ENCODE measurements at places on chromosomes 1 and 21.
A peak's percentile ranks its signal among the peaks of the same experiment; 100 is the strongest.

GRCh38 chr1:201282216-201282615 lies 1.1 kb upstream of the PKP1 start:
- no peak for DNase-seq

- peak; percentile 37 for DNase-seq
Observed at GRCh38 chr21:36980280-36981048, 14.0 kb upstream of the HLCS start.

DNA sequence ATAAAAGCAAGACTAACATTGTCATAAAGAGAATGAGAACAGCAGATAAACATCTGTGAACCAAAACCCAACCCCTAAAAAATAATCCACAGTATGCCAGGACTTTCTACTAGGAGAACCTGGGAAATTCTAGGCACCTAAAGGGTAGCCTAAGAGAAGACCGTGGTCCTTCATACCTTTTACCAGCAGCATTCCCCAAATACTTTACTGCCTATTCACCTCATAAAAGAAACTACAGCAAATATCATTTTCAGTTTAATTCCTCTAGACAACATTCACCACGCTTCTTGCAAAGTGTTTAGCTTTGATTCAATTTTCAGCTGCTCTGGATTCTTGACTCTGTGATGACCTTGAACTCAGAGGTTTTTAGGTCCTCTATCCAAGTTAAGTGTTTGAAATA lies 1180.7 kb upstream of the B3GALT2 start:
- peak; percentile 25 for DNase-seq

DNA sequence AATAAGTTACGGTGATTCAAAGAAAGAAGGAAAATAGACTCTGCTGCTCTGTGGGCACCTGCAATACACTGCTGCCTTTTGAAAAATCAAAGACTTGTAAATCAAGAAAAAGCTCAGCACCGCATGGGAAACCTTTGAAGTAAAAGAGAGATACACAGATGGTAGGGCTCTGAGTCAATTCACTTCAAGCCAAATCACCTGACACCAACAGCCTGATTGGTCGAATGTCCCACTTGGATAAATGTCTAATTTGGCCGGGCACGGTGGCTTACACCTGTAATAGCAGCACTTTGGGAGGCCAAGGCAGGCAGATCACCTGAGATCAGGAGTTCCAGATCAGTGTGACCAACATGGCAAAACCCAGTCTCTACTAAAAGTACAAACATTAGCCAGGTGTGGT lies 19.2 kb upstream of the RCAN3 start:
- no peak for DNase-seq

GRCh38 chr1:24540906-24541710 lies 14.8 kb upstream of the NCMAP start:
- DNase-seq: peak; percentile 49

GRCh38 chr1:22754106-22754768 lies 43.6 kb downstream of the EPHB2 start:
- peak; percentile 51 for DNase-seq

DNA sequence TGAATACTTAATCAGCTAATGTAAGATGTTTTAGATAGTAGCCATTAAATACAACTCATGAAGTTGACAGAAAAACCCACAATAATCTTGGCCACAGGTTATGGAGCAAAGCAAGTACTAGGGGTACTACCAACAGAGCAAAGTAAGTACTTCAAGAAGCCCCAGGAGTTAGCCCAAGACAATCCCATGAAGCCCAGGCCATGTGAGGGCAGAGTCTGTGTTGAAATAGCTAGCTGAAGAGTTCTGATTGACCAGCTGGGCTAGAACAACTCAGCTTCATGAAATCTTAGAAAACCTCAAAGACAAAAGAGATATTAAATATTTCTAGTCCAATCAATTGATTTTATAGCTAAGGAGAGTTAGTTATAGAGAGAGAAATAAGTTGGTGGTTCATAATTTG lies 212.9 kb upstream of the HOOK1 start:
- no peak for DNase-seq

GRCh38 chr1:172383536-172383935 lies 36.9 kb upstream of the C1orf105 start:
- peak; percentile 89 for DNase-seq

DNA sequence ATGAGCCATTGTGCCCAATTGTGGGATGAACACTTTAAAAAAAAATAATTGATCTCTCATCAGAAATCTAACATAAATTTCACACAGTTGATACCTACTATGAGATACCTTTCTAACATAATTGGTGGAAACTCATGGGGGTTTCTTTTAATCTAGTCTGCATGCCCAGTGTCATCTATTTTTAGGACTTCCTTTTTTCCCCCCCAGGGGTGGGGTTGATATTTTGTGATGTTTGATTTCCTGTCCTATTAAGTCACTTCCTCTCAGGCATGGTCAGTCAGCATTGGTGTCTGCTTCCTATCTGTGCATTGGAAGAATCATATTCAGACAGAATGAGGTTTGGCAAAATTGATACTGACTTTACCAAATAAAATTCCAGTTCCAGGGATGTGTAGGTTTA lies 21.5 kb downstream of the NFYC start:
- peak; percentile 48 for DNase-seq

- no peak for DNase-seq
Observed at GRCh38 chr1:205578780-205579571, 52.8 kb downstream of the ELK4 start.

DNA sequence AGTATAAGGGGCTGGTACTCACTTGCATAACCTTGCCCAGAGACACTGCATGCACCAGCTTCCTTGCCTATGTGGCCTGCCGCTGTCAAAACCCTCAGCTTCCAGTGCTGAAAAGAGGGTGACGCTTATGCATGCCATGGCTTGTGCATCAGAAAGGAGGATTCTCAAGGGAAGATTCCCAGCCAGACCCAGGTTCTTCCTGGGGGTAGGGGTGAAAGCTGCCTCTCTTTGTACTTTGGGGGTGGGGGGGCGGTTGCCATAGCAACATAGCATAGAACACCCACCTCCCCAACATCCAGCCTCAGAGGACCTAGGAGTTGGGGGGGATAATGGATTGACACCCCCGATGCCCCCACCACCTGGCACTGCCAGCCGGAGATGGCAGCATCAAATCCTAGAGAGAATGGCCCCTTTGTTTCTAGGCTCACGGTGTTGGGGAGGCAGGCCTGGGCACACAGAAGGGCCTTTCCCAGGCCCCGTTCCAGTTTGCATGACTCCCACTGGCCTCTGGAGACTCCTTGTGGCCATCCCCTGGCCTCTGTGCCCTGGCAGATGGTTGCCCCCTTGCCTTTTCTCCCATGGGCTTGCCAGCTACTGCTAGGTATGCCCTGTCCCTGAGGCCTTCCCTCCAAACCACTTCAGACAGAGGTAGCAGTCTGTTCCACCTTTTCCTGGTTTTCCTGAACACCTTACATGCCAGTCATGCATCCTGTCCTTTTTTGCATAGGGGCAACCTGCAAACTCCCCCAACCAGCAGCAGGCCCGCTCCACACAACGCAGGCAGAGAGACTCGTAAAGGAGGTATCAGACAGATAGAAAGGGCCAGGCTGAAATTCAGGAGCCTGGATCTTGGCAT lies 44.6 kb downstream of the RHBG start:
- DNase-seq: no peak

GRCh38 chr1:49323925-49324540 lies 547.3 kb upstream of the BEND5 start:
- no peak for DNase-seq

DNA sequence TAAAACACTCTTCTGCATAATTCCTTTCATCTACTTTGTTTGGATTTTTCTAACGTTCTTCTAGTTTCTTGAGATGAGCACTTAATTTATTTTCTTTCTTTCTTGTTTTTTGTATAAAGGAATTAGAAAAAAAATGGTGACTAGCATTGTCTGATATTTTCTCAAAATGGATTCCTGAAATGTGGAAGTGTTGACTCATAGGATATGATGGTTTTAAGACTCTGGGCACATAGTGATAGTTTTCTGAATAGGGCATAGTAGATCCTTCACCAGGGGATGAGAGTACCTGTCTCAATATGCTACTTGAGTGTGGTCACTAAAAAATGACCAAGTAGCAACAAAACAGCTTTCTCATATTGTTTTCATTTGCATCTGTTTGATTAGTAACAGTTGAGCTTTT lies 100.9 kb downstream of the PEX14 start:
- peak; percentile 83 for DNase-seq

- no peak for DNase-seq
Observed at GRCh38 chr1:32878183-32878582, 7.5 kb upstream of the FNDC5 start.

DNA sequence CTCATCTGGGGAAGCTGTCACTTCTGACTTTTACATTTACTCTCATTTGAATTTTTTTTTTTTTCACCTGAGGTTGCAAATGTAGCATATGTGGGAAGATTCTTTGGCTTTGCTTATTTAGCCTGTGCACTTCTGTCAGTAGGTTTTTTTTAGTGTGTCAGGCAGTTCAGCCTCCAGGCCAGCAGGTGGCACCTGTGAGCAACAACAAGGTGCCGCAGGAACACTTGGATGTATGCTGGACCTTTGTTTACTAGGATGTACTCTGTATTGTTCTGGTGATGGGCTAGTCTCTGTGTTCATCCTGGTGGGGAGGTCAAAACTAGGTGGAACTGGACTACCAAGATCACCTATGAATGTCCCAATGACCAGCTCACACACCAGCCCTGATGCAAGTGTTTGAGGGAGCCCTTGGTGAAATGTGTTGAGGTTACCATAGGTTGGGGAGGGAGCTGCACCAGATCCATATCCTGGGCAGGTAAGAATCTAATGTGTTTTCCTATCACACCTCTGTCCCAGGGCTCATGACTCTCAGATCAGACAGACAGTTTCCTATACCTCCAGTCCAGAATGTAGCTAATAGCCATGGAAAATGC lies 618.2 kb downstream of the BRINP3 start:
- peak; percentile 6 for DNase-seq

- DNase-seq: no peak
Observed at GRCh38 chr1:221241157-221241556, 361.9 kb downstream of the HLX start.

DNA sequence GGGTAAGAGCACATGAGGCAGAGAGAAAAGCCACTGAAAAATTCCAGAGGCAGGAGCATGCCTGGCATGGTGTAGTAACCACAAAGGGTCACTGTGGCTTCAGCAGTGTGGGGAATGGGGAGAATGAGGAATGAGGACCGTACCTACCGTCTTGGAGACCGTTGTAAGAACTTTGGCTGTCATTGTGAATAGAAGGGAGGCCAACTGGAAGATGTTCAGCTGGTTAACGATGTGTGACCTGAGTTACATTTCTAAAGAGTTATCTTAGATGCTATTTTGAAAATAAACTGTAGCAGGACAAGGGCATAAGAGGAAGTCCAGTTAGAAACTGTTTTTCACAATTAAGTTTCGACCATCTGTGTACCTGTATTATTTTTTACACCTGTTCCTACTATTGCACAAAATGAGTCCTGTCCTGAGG lies 365.5 kb upstream of the SGIP1 start:
- DNase-seq: no peak

GRCh38 chr1:7620196-7620595 lies 150.9 kb upstream of the VAMP3 start:
- DNase-seq: no peak

DNA sequence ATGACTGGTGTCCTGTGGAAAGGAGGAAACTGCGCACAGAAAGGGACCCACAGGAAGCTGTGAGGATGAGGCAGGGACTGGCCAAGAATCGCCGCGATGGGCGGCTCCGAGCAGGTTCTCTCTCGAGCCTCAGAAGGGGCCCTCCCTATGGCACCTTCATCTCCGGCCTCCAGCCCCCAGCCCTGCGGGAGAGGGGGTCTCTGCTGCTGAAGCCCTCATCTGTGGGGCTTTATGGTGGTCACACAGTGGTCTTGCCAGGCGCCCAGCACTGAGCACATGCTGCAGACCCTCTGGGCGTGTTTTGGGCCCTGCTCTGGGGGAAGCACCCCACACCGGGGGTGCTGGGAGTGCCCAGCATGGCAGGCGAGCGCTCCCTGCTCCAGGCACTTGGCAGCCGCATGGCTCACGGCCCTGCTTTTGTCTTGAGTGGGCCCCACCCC lies 86.6 kb upstream of the ACTRT2 start:
- no peak for DNase-seq

DNA sequence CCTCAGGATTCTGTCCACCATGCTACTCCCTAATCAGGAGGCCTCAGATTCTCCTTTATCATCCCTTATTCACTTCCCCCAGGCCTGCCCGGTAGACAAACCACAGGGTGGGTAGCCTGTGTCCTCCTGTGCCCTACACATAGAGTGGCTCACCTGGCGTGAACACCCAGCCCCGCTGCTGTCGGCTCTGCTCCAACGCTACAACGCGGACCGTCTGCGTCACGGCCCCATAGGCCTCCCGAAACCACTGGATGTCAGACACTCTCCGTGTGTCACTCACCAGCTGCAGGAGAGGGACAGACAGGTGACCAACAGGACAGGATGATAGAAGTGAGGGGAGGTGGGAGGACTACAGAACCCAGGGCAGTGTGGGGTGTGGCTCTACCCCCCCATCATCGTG lies 10.3 kb downstream of the PMVK start:
- DNase-seq: no peak

DNA sequence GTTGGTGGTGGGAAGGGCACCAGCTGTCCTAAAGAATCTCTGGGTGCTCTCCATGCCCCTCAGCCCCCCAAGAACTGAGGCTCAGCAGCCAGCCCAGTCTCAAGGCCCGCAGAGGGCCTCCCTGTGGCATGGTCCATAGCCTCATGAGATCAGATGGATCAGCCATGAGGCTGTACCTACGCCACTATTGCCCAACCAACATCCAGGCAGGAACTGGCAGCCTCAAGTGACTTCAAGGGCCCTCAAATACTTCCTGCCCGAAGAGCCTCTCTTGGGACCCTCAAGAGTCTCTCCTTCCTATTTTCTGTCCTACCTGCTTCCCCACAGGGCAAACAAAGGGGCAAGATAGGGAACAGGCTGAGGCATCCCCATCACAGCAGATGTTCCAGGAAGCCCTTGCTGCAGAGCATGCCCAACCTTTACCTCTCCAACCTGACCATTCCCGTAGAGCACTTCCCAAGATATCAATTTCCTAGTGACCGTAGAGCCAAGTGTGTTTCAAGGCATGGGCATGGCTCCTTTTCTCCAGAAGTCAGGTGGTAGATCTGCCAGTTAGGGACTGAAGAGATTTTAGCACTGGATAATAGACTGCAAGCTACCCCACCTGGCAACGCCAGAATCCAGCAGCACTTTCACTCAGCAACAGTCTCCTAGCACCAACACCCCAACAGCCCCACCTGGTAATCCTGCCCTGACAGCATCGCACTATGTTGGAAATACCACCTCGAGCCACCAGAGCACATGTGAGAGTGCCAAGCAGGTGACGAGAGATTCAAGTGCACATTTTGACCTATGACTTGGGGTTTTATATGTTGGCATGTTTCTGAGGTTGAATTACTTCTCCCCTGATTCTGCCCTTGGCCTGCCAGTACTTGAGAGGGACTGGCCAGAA lies 13.7 kb upstream of the MFSD2A start:
- no peak for DNase-seq
